HCT116 (cell line): ENCODE measurements at places on chromosomes 7 and 10.

DNA sequence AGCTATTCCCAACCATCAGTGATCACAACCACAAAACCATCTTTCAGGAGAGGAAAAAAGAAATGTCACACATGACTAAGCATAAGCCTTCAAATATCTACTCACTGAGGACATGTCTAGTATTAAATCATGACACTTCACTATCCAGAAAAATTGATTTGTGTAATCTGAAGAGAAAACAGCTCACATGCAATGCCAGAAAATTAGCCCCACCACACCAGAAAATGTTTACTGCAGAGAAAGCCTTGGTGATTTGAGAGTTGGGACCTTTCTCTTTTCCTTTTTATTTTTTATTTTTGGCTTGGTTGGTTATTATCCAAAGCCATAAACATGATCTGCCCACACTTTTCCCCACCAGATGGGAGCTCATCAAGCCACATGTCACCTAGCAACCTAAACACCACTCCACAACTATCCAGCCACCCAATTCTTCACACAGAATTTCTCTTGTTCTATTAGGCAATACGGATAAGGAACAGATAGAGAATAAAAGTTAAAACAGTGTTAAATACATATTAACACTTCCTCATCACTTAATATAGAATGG lies 3.1 kb downstream of the PARD3 start:
- DNase-seq, result no peak

- DNase-seq, result no peak
These were observed 2.3 kb downstream of the KNDC1 start for GRCh38 chr10:133162178-133162909.

GRCh38 chr10:99234041-99234790 lies 1.4 kb downstream of the HPSE2 start:
- DNase-seq, result no peak

- peak; percentile 48 for DNase-seq
These were observed 48.4 kb downstream of the TES start for GRCh38 chr7:116258734-116259133.

GRCh38 chr7:35670856-35671569 lies 23.9 kb downstream of the HERPUD2 start:
- no peak for DNase-seq

DNA sequence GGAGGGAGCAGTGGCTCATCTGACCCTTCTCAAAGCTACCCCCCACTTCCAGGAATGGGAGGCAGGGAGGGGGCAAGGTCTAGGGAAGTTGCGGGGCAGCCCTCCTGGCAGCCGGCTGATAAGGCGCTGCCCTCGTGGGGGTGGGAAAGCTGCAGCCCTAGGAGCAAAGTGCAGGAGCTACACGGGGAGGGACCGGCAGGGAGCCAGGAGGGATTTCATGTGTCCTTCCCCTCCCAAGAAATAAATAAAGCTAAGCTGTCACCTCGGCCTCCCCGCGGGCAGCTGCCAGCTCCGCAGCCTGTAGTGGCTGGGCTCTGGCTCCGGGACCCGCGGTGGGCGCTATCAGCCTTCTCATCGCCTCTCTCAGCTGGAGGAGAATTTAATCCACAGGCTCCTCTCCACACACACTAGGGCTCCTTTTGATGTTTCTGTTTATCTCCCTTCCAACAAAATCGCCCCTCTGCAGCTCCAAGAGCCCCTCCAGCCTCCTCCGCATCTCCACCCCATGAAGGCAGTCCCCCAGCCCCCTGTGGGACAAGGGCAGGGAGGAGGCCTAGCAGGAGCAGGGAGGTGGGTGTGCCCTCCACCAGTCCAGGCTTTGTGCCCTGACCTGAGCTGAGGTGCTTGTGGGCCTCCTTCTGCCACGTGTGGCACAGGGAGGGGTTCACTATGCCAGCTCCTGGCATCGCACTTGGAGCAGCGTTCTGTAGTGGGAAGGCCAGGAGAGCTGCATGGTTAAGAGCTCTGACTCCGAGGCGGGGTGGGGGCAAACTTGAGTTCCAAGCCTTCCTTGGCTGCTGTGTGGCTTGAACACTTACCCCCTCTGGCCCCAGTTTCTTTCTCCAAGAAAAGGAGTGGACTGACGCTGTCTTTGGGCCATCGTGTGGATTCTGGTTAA lies 80.5 kb downstream of the C10orf105 start:
- no peak for DNase-seq

DNA sequence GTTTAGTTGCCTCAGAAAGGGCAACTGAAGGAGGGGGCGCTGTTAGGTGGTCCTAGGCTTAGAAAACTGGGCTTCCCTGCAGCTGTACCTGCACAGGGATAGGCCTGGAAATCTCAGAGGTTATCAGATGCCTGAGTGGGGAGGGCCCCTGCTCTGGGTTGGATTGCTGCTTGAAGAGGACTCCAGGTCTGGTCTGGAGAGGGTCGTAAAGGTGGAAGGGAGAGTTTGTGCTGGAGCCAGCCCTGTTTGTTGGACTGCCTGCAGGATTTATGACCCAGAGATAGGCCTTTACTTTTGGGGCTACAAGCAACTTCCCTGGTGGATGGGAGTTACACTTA lies 765.9 kb downstream of the GRID1 start:
- no peak for DNase-seq

GRCh38 chr7:70460562-70460961 lies 671.4 kb upstream of the GALNT17 start:
- no peak for DNase-seq

DNA sequence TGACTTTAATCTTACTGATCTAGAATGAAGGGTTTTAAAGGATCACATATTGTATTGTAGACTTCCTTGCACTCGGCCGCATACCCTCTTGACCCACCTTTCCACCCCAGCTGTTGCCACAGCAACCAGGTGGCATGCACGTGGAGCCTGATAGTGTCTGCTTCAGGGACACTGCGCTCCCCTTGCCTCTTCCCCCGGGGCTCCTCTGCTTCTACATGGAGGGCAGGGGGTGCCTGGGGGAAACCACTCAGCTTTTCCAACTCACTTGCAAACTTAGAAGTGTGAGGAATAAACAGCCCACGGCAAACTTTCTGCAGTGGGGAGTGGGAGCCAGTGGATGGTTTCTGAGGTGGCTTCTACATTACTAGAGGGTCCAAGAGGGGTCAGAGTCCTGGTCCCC lies 458.6 kb downstream of the PLXNA4 start:
- DNase-seq, result no peak

GRCh38 chr10:130377986-130378540 lies 241.9 kb downstream of the GLRX3 start:
- no peak for DNase-seq
